Stimulated activated CD8-positive, alpha-beta memory T cell treated with anti-CD3 and anti-CD28 coated beads, Interleukin-15, amount 100 ng/mL, for 1 hour (primary cell): ENCODE measurements at places on chromosomes 3 and 15.

GRCh38 chr3:162353414-162353813, 856.8 kb downstream of the OTOL1 start:
- no peak for DNase-seq

DNA sequence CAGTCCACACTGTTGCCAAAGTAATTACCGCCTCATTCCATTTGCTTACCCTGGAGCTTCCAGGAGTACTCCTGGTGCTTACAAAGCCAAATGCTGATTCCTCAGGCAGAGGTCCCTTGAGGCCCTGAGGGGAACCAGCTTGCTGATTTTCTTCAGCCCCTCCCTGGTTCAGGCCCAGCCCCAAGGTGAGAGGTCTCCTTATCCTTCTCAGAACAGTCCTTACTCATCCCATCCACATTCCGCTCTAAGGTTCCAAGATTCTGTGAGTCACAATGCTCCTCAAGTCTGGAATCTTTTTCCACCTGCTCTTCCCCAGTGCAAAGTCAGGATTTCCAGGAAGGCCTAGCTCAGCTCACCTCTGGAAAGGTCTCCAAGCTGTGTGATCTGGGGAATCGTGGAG, 1.8 kb upstream of the ATP10A start:
- DNase-seq, result no peak

DNA sequence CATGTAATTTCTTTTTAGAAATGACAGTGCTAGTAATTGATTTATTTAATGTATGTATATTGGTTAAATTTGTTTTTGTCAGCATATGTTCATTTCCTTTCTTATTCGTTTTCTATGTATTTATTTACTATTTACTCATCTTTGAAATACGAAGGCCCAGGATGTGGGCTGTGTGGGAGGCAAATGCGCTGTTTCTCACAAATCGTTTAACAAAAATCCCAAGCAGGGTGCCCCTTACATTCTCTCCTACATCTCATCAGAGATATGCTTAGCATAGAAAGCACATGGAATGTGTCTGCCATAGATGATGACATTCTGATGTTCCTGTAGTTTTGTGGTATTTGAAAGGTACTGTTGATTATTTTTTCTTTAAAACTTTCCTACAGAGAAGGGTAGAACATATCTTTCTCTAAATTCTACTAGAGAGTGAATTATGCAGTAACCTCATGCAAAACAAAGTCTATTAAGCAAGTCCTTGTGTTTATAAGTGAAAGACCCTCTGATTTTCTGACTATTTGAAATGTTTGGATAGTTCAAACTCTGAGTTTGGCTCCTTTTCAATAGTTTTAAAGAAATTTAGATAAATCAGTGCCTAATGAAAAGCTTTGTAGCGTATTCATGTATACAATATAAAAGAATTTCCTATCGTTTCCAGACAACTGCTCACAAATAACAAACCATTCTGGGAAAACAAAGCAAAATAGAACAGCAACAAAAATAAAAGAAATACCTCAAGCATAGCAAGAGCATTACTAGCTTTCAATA, 111.1 kb upstream of the VGLL3 start:
- DNase-seq, result no peak

DNA sequence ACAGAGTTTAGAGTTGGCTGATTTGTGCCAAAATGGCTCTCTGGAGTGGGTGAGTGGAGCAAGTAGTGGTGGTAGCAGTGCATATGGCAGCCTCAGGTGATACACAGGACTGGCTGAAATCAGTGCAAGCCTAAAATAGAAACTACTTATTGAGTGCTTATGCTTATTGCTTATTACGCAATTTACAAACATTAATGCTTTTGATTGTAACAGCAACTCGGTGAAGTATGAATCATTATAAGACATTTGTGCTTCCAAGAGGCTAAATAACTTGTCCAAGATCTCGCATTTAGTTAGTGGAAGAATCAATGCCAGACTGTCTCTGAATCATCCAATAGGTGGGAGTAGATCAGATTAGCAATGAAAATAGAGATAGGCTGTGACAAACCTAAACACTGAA, 353.8 kb downstream of the NAALADL2 start:
- no peak for DNase-seq

- DNase-seq, result no peak
These were observed 1350.7 kb downstream of the ZPLD1 start for GRCh38 chr3:103785537-103785936.
